HCT116 (cell line): ENCODE measurements at places on chromosomes 16 and 17. TPM values are rescaled to one million over a fixed set of nuclear protein-coding genes. Genes with fewer than 3 reads are reported as not detected.

DNA sequence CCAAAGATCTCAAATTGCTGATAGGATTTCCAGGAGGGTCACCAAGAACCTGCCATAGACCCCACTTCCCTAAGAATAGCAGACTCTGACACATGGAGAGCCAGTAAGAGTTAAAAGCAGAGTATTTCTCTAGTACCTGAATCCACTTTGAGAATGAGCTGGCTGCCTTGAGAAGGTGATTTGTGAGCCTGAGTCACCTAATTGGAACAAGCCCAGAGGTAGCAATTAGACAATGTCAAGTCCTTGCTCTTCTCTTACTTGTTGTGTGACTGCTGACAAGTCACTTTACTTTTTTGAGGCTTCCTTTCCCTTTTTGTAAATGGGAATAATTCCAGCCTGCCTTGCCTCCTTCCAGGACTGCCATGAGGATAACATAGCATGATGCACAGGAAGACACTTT is 76.1 kb upstream of the ASIC2 start:
- H3K4me3 ChIP-seq = no peak overlapping the region
- H3K4me1 ChIP-seq = no peaks in the 10 kb centered on the region

GRCh38 chr16:166375-167121 is 770 bp downstream of the HBM start:
- no peaks in the 10 kb centered on the region for H3K27me3 ChIP-seq
- no peaks in the 10 kb centered on the region for H3K4me1 ChIP-seq
- H3K4me3 ChIP-seq = no peak overlapping the region
- DNase-seq = no peak

GRCh38 chr16:19861811-19862327 is 22.8 kb downstream of the GPRC5B start:
- no peak overlapping the region for H3K4me3 ChIP-seq
- no peak overlapping the region for H3K27ac ChIP-seq
- no peak for DNase-seq
- no peaks in the 10 kb centered on the region for H3K36me3 ChIP-seq

DNA sequence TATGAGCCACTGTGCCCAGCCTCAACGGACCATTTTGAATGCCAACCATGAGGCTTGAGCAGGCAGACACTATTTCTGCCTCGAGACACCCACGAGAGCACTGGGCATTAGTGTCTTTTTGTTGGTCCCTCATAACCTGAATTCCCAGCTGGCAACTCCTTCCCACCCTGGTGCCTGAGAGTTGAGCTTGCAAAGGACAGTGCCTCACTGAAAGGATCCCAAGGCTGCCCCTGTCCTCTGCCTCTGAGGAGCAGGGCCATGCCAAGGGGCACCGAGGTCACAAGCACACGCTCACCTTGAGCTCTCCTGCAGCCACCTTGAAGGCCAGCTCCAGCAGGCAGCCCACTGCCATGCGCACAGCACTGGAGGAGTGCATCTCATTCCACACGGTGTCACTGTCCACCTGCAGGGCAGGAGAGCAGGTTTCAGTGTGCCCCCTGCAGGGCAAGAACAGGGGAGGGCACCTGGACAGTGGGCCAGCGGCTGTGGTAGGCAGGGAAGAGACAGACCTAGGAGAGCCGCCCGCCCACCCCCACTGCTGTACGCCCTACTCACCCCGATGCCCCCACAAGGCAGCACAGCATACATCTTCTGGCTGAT is 12.8 kb downstream of the G6PC3 start:
- H3K36me3 ChIP-seq = peaks cover 7% of the 10 kb centered on the region; the same call in 1 of the 2 replicates
- H3K4me1 ChIP-seq = peaks cover 57% of the 10 kb centered on the region
- H3K27me3 ChIP-seq = no peaks in the 10 kb centered on the region
- H3K27ac ChIP-seq = no peak overlapping the region

DNA sequence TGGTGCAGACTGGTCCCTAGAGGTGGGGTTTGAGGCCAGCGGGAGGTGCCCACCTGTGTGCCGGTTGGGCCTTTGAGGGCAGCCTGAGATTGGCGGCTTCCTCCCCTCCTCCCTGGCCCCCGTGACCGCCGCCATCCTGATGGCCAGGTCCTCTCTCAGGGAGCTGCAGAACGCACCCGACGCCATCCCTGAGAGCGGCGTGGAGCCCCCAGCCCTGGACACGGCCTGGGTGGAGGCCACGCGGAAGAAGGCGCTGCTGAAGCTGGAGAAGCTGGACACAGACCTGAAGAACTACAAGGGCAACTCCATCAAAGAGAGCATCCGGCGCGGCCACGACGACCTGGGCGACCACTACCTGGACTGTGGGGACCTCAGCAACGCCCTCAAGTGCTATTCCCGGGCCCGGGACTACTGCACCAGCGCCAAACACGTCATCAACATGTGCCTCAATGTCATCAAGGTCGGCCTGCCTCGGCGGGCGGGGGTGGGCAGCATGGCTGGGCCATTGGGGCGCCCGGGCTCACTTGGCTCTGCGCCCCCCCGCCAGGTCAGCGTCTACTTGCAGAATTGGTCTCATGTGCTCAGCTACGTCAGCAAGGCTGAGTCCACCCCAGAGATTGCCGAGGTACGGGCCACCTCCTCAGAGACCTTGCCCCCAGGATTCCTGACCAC is 2.8 kb downstream of the GPS1 start:
- H3K36me3 ChIP-seq = peaks cover 13% of the 10 kb centered on the region; the same call in 1 of the 2 replicates
- H3K27me3 ChIP-seq = no peaks in the 10 kb centered on the region
- no peak overlapping the region for H3K4me3 ChIP-seq
- no peak overlapping the region; the same call in 1 of the 2 replicates for H3K27ac ChIP-seq

DNA sequence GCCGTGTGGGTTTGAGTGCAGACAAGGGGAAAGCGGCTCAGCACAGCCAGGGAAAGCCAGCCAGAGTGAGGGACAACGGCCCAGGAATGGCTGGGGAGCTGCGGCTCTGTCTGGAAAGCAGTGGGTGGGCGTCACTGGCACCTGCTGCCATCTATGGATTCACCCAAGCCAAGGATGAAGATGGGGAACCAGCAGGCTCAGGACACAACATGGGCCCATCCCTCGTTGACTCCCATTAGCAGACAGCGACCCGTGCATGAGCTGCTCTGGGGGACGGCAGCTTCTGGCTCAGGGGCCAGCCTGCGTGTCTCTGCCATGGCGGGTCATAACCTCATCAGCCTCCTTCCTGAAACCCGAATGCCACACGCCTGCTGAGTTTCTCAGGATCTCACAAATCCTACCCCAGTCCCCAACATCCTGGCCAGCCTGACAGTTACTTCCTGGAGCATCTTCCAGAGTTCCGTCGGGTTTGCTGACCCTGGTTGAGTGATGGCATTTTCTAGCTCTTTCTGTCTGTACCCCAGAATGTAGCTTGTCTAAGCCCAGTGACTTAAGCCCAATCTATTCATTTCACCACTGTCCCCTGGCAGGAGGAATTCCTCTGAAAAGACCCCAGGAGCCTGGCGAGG is 50.7 kb downstream of the SLC7A5 start:
- H3K27me3 ChIP-seq = no peaks in the 10 kb centered on the region; the same call in 1 of the 2 replicates
- no peaks in the 10 kb centered on the region for H3K36me3 ChIP-seq
- no peak for DNase-seq
- no peak overlapping the region for H3K27ac ChIP-seq

The PPM1E gene
- 0.02 TPM for total RNA-seq

The MPV17L gene
- total RNA-seq = not detected
